ENCODE measurements at places on chromosomes 1 and 21. TPM values are rescaled to one million over a fixed set of nuclear protein-coding genes. Genes with fewer than 3 reads are reported as not detected.

The FAM72B gene
- total RNA-seq, result 0.54 TPM

The RALGPS2 gene
- 17.0 TPM for total RNA-seq

The ERRFI1 gene
- 59.9 TPM for total RNA-seq

The TAS1R1 gene
- total RNA-seq, result not detected

The TMEM200B gene
- total RNA-seq, result 1.9 TPM

The MANEAL gene
- 2.6 TPM for total RNA-seq

- no peaks in the 10 kb centered on the region for H3K27me3 ChIP-seq
- no peak overlapping the region for H3K4me3 ChIP-seq
- H3K4me1 ChIP-seq, result peaks cover 16% of the 10 kb centered on the region
- H3K27ac ChIP-seq, result no peak overlapping the region
- no peaks in the 10 kb centered on the region for H3K36me3 ChIP-seq
Measured at GRCh38 chr1:95223110-95223509, 10.9 kb upstream of the RWDD3 start.

- no peaks in the 10 kb centered on the region for H3K27me3 ChIP-seq
- no peak overlapping the region for H3K27ac ChIP-seq
- H3K4me3 ChIP-seq, result no peak overlapping the region
- DNase-seq, result no peak
Measured at GRCh38 chr1:41281334-41281733, 39.2 kb upstream of the SCMH1 start.

GRCh38 chr1:12249181-12249580 is 19.4 kb downstream of the VPS13D start:
- no peaks in the 10 kb centered on the region for H3K27me3 ChIP-seq
- no peak overlapping the region for H3K27ac ChIP-seq
- no peak overlapping the region for H3K4me3 ChIP-seq

DNA sequence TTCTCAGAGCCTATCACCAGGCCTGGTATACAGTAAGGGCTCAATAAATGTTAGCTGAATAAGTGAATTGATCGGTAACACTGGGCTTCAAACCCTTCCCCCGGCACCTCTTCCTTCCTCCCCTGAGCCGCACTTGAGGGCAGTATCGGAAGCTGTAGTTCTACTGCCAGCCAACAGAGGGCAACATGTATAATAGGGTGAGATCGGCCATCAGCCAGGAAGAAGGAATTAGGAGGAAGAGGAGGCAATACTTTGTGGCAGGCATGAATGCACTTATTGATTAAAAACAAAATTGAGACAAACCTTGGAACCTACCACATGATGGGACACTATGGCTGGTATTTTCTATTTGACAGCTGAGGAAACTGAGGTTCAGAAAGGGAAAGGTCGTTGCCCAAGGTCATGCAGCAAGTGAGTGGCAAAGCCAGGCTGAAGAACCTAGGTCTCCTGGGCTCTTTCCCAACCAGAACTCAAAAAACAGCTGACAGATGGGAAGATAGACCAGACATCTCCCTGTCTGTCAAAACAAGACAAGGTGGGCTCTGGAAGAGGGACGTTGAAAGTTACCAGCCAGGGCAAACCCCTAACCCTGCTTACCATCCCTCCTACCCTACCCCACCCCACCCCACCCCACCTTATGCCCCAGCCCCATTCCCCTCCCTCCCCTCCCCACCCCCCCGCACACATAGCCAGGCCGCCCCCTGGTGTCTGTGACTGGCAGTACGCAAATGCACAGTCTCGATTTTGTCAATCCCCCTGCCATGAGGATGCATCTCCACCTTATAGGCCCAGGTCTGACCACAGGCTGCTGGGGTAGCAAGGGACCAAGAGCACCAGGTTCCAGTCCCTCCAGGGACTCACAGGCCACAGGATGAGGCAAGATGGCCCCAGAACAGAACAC is 107.3 kb upstream of the RUNX3 start:
- no peak overlapping the region for H3K27ac ChIP-seq
- no peak overlapping the region for H3K4me3 ChIP-seq
- H3K4me1 ChIP-seq, result no peaks in the 10 kb centered on the region
- no peaks in the 10 kb centered on the region for H3K27me3 ChIP-seq
- no peaks in the 10 kb centered on the region for H3K36me3 ChIP-seq

- no peak for DNase-seq
- H3K27ac ChIP-seq, result no peak overlapping the region
- peaks cover 12% of the 10 kb centered on the region for H3K36me3 ChIP-seq
- no peaks in the 10 kb centered on the region for H3K4me1 ChIP-seq
- no peaks in the 10 kb centered on the region for H3K27me3 ChIP-seq
Measured at GRCh38 chr1:247297263-247298123, 34.2 kb downstream of the ZNF496 start.

GRCh38 chr1:219985169-219985568 is 56.8 kb upstream of the SLC30A10 start:
- H3K36me3 ChIP-seq, result peaks cover 25% of the 10 kb centered on the region
- no peak for DNase-seq
- no peak overlapping the region for H3K4me3 ChIP-seq
- H3K27me3 ChIP-seq, result no peaks in the 10 kb centered on the region
- H3K27ac ChIP-seq, result no peak overlapping the region

DNA sequence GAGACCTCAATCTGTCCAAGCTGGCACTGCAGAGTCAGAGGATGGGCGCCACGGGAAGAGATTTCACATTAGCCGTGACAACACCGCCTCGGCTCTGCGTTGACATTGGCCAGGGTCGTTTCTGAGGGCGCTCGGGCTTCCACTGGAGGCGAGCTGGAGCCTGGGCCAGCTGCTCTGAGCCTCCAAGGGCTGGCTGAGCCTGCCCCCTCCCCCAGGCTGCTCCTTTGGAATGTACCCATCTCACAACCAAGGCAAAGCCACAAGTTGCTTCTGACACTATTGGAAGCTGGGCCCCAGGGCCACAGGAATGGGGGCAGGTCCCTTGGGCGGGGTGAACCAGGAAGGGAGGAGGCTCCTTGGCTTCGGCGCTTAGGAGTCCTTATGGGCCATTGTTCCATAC is 12.7 kb downstream of the GPR3 start:
- no peak for DNase-seq
- no peaks in the 10 kb centered on the region for H3K27me3 ChIP-seq
- H3K27ac ChIP-seq, result peak overlapping the region; percentile 79
- no peak overlapping the region for H3K4me3 ChIP-seq

- H3K4me1 ChIP-seq, result peaks cover 47% of the 10 kb centered on the region
- DNase-seq, result peak; percentile 48
- peak overlapping the region; percentile 58 for H3K27ac ChIP-seq
- H3K36me3 ChIP-seq, result peaks cover 21% of the 10 kb centered on the region
Measured at GRCh38 chr1:39391691-39392679, 99.5 kb upstream of the BMP8A start.

DNA sequence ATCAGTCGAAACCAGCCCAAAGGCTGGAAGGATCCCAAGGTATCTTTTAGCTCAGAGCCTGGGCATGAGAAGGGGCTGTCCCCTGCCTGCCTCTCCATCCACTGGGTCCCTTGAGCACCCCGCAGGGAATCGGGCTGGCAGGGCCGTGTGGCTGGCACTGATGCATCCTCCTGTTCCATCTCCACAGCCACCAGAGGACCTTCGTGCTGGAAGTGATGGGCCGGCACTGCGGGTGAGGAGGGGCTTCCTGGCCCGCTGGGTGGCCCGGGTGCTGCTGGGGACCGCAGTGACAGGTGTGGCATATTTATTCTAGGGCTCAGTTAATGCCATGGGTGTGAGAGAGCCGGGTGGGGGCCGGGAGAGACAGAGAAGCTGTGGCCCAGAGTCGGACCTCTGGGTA is 13.6 kb downstream of the PFKL start:
- no peak overlapping the region for H3K27ac ChIP-seq
- no peak overlapping the region for H3K4me3 ChIP-seq
- peaks cover 28% of the 10 kb centered on the region for H3K36me3 ChIP-seq
- H3K4me1 ChIP-seq, result no peaks in the 10 kb centered on the region
- no peak for DNase-seq

GRCh38 chr1:233460692-233461091 is 133.2 kb downstream of the MAP3K21 start:
- H3K27me3 ChIP-seq, result no peaks in the 10 kb centered on the region
- H3K36me3 ChIP-seq, result no peaks in the 10 kb centered on the region
- no peak for DNase-seq
- no peaks in the 10 kb centered on the region for H3K4me1 ChIP-seq
- no peak overlapping the region for H3K4me3 ChIP-seq

DNA sequence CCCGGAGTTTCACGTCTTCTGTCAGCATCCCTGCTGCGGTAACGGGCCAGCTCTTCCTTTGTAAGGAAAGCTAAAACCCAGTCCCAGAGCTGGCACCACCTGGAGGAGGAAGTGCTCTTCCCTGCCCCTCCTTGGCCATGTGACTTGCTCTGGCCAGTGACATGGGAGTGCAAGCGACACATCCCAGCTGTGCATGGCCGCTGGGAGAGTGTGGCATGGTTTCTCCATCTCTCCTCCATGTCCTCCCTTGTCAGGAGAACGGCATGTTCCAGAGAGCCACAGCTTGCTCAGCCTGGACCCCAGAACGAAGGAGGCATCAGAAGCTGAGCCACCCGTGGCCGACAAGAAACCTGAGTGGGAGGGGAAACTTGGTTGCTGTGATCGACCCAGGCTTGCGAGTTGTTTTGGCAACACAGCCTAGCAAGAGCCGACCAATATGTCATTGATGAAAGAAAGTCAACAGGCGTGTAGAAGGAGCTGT is 2.7 kb upstream of the PRXL2B start:
- H3K4me3 ChIP-seq, result no peak overlapping the region
- no peak for DNase-seq
- H3K27ac ChIP-seq, result no peak overlapping the region
- H3K27me3 ChIP-seq, result no peaks in the 10 kb centered on the region
- H3K4me1 ChIP-seq, result peaks cover 35% of the 10 kb centered on the region

DNA sequence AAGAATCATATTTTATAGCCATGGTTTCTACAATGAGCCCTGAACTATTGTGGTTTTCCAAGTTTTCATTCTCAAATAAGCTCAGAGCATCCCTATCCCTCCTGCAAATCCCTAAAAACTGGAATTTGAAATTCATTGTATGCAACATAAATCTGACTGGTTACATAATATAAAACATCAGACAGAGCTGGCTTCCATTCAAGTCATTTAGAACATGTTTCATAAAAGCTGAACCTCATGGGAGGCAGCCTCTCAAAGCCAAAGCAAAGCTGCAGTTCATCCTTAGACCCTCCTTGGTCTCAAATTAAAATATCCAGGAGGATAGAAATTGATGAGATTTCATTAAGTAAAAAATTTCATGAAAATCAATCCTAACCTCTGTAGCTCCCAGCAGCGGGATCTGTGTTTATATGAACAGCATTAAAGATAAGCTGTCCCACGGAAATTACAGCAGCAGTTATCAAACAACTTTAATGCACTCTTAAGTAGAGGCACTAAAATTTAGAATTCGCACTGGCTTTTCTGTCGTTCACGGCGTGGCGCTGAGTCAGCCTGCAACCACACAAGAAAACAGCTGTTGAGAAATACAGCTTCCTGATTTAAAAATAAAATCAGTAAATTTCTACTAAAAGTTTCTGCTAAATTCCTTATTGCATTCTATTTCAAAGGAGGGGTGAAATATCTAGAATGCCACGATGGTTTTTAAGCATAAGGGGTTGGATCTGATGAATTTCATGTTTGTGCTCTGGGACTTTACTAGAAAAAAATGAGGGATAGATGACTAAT is 99.9 kb upstream of the TIAM1 start:
- no peak overlapping the region for H3K27ac ChIP-seq
- H3K36me3 ChIP-seq, result no peaks in the 10 kb centered on the region
- no peak overlapping the region for H3K4me3 ChIP-seq
- H3K27me3 ChIP-seq, result no peaks in the 10 kb centered on the region
- DNase-seq, result no peak
- no peaks in the 10 kb centered on the region for H3K4me1 ChIP-seq

- H3K27me3 ChIP-seq, result no peaks in the 10 kb centered on the region
- no peaks in the 10 kb centered on the region for H3K4me1 ChIP-seq
- peak; percentile 25 for DNase-seq
- H3K27ac ChIP-seq, result no peak overlapping the region
- H3K4me3 ChIP-seq, result no peak overlapping the region
Measured at GRCh38 chr1:219385787-219386427, 212.2 kb downstream of the LYPLAL1 start.

- H3K27ac ChIP-seq, result peak overlapping the region; percentile 76
- no peaks in the 10 kb centered on the region for H3K27me3 ChIP-seq
- no peaks in the 10 kb centered on the region for H3K36me3 ChIP-seq
- no peak overlapping the region for H3K4me3 ChIP-seq
- DNase-seq, result no peak
Measured at GRCh38 chr1:15341634-15342407, 67.9 kb upstream of the EFHD2 start.

DNA sequence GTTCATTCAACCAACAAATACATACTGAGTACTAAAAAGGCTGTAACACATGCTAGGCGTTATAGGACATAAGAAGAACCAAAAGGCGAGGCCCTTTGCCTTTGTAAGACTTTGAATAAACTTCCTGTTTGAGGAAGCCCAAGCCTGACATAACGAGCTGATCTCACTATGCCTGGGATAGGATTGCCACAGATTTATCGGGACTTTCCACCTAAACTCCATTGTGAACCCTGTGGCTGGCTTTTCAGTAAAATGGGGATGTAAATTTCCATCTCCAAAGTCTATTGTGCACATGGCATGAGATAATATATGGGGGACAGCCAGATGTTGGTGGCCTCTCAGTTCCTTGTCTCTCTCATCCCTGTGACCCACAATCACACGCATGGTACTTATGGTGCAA is 41.9 kb downstream of the LMO4 start:
- H3K27me3 ChIP-seq, result no peaks in the 10 kb centered on the region
- H3K4me1 ChIP-seq, result no peaks in the 10 kb centered on the region
- no peak overlapping the region for H3K27ac ChIP-seq

- DNase-seq, result no peak
- peaks cover 16% of the 10 kb centered on the region for H3K4me1 ChIP-seq
- no peak overlapping the region for H3K4me3 ChIP-seq
Measured at GRCh38 chr1:25624156-25624555, 7.6 kb downstream of the MAN1C1 start.

DNA sequence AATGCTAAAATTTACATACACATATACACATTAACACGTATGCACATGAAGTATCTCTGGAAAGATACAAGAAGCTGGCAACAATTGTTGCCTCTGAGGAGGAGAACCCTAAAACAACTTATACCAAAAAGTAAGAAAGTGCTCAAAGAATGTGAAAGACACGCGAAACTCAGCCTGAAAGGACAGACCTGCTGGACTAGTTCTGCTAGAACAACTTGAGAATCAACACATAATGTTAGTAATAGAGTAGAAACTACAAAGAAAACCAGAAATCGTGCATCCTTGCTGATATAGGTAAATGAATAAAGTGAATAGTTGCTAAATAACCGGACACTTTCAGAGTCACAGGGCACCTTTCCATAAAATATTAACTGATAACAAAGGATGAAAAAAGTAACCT is 242.5 kb downstream of the RERE start:
- H3K27me3 ChIP-seq, result no peaks in the 10 kb centered on the region
- peak overlapping the region; percentile 57 for H3K27ac ChIP-seq
- peaks cover 28% of the 10 kb centered on the region for H3K4me1 ChIP-seq
- no peak overlapping the region for H3K4me3 ChIP-seq

DNA sequence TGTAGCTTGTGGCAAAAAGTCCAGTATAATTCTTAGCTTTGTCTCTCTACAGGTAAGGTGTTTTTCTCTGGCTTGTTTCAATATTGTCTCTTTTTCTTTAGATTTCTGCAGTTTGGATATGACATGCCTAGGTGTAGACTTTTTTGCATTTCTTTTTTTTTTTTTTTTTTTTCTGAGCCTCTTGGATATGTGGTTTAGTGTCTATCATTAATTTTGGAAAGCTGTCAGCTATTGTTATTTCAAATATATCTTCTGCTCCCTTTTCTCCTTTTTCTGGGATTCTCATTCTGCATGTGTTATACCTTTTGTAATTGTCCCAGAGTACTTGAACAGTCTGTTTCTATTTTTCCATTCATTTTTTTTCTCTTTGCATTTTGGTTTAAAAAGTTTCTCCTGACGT is 243.2 kb downstream of the DSCAM start:
- H3K27ac ChIP-seq, result no peak overlapping the region
- no peaks in the 10 kb centered on the region for H3K36me3 ChIP-seq
- H3K27me3 ChIP-seq, result no peaks in the 10 kb centered on the region
- no peak overlapping the region for H3K4me3 ChIP-seq
- no peaks in the 10 kb centered on the region for H3K4me1 ChIP-seq
